CD8-positive, alpha-beta memory T cell (primary cell): ENCODE measurements at places on chromosomes 13 and 19.

DNA sequence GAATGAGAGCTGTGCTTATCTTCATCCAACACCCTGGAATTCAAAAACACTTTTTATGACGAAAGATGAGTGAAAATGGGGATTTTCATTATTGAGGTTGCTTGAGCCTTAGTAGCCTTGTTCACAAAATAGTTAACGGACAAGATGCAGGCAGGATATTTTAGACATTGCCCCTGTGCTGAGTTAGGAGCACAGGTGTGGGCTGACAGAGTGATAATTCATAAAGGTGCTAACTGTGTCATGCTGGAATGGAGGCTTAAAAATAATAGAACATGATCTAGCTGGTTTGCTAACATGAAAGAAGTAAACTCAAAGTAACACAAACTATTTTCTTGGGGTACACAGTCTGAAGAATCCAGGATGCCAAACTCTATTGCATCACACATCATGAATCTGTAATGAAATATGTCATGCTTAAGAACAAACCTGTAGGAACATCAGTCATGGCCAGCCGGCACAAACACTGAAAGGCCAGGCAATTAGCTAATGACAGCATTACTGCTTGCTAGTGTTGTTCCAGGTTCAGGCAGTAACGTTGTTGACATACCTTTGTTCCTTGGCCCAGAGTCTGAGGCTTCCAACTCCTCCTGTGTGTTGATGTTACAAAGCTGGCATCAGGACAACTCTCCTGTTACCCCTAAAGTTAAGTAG is 55.3 kb downstream of the FRY start:
- no peak for DNase-seq

- DNase-seq, result no peak
Observed at GRCh38 chr13:100244431-100244830, 155.5 kb downstream of the PCCA start.

DNA sequence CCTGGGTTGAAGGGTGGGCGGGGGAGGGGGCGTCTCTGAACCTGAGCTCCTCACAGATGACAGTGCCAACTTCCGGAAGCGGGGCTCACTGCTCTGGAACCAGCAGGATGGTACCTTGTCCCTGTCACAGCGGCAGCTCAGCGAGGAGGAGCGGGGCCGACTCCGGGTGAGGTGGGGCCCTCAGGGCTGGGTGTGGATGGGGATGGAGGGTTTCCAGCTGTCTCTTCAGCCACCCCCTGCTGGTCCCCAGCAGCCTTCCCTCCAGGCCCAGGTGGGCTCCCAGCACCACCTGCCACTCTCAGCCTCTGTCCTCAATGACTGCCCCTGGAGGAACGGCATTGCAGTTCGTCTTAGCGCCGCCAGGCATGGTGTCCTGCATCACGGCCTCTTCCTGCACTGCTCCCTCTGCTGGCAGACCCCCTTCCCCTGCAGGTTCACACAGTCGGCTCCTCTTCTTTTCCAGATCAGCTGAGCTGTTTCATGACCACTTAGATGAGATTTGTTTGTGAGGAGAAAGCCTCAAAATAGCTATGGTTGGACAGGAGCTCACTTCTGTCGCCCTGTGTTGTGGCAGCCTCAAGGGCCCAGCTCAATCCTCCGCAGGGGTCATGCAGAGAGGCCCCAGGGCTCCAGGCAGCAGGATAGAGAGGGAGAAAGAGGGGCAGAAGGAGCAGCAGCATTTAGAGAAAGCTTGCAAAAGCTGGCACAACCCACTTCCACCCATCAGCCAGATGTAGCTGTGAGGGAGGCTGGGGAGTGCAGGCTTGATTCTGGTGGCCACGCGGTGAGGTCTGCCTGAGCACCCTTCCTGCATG is 2.5 kb upstream of the GARIN5A start:
- no peak for DNase-seq

- no peak for DNase-seq
Observed at GRCh38 chr13:106491463-106491862, 44.0 kb downstream of the EFNB2 start.

DNA sequence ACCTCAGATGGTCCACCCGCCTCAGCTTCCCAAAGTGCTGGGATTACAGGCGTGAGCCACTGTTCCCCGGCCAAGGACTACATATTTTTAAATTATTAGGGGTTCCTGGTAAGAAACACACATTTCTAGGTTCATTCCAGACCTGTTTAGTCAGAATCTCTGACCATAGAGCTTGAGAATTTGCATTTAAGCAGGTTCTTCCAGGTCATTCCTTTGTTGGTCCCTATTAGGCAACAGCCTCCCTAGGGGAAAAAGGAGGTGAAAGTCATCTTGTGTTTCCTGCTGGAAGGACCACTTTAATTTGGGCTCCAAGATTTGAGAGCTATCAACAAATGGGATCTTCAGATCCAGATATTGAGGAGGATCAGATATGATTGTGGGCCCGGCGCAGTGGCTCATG is 16.3 kb downstream of the S1PR2 start:
- DNase-seq, result no peak
